GM12865 (cell line): ENCODE measurements at places on chromosomes 12 and 14.
A peak's percentile ranks its signal among the peaks of the same experiment; 100 is the strongest.

GRCh38 chr12:107449891-107450290 lies 235.7 kb upstream of the PWP1 start:
- no peak for DNase-seq

- DNase-seq: no peak
Measured at GRCh38 chr14:100240668-100241032, 1.7 kb downstream of the YY1 start.

DNA sequence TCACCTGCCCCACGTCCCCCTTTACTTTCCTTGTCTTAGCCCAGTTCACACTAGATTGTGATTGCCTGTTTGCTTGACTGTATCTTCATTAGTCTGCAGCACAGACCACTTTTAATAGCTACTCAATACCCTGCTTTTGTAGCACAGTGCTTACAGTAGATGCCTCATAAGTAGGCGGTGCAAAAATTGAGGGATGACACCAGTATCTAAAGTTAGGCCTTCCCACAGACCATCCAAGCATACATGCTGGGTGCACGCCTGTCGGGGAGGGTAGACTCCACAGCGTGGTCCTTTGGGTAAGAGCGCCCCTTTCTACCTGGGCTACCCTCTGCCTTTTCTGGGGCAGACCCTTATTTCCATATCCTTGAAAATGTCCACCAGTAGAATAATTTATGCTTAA lies 140.8 kb downstream of the GCH1 start:
- DNase-seq: no peak

GRCh38 chr12:33205981-33206380 lies 233.6 kb downstream of the SYT10 start:
- no peak for DNase-seq

- peak; percentile 93 for DNase-seq
Measured at GRCh38 chr12:38904537-38905479, 583 bp downstream of the CPNE8 start.

DNA sequence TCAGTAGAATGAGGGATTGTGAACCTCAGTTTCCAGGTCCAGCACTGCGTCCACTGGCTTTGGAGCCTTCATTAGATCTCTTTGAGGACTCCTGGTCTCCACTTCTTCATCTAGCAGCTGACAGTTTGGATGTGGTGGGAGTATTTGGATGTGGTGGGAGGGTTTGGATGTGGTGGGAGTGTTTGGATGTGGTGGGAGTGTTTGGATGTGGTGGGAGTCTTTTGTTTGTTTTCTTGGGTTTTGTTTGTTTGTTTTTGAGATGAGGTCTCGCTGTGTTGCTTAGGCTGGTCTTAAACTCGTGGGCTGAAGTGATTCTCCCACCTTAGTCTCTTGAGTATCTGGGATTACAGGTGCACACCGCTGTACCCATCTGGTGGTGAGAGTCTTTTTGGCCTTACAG lies 64.7 kb downstream of the IFT43 start:
- no peak for DNase-seq

GRCh38 chr14:20630340-20631022 lies 11.0 kb downstream of the OR6S1 start:
- peak; percentile 84 for DNase-seq

- no peak for DNase-seq
Measured at GRCh38 chr14:44576356-44576755, 69.3 kb upstream of the FSCB start.

DNA sequence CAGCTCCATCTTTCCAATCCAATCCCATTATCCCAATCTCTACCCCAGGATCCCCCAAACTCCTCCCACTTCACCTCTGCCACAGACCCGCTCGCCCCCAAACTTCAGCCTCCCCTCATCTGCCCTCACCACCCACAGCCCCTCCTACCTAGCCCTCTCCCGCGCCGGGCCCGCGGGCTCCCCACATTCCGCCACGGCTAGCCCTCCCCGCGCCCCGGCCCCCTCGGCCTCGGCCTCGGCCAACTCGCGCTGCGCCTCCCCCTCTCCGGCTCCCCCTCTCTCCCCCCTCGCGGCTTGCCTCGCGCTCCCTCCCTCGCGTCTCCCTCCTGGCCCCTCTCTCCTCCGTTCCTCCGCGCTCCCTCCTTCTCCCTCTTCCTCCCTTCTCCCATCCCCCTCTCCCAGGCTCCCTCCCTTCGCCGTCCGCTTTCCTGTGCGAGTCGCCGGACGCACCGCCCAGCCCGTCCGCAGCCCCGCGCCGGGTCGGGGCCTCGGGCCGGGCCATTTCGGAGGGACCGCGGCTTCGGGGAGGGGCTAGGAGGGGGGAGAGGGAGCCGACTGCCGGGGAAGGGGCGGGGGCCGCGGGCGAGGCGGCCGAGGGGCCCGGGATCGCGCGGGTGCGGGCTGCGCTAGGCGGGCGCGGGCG lies at the start of gene ATN1:
Gene ATN1 (plus strand): TSS at position 581 of the 643 bp plus-strand sequence. CDS start 6,043 bp downstream, outside the sequence.
- DNase-seq: no peak

DNA sequence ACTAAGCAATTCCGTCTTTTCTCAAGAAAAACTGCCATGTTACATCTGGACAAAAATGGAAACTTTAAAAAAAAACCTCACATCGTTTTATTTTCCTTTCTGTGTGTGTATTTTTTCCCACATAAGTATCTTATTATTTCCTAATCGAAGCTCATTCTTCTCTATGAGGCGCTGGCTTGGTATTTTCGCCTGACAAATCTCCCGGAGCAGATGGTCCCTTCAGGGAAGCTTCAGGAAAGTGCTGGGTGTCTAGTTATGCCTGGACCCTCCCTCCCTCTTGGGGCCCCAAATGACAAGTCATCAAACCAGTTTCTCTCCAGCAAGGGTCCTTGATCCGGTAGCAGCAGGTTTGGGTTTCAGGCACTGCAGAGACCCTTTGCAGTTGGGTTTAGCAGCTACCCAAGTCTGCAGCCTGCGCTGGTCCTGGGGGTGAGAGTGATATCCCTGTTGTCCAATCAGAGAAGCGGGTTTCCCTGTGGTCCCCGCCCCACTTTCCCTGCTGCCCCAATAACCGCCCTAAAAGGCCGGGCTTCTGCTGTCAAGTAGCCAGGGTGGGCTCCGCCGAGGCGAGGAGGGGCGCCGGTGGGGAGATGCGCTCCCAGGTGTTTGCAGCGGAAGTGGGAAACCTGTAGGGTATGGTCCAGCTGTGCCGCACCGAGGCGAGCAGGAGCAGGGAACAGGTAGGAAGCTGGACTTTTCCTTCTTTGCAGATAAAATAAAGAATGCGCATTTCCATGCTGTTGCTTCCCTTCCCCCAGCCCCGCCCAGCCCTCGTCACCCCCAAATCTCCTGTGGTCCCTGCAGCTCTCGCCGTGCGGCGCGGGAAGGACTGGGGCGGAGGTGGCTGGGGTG lies at the start of gene CNTN1:
Gene CNTN1 (plus strand): TSS at position 527 of the 852 bp plus-strand sequence.
- peak; percentile 30 for DNase-seq

DNA sequence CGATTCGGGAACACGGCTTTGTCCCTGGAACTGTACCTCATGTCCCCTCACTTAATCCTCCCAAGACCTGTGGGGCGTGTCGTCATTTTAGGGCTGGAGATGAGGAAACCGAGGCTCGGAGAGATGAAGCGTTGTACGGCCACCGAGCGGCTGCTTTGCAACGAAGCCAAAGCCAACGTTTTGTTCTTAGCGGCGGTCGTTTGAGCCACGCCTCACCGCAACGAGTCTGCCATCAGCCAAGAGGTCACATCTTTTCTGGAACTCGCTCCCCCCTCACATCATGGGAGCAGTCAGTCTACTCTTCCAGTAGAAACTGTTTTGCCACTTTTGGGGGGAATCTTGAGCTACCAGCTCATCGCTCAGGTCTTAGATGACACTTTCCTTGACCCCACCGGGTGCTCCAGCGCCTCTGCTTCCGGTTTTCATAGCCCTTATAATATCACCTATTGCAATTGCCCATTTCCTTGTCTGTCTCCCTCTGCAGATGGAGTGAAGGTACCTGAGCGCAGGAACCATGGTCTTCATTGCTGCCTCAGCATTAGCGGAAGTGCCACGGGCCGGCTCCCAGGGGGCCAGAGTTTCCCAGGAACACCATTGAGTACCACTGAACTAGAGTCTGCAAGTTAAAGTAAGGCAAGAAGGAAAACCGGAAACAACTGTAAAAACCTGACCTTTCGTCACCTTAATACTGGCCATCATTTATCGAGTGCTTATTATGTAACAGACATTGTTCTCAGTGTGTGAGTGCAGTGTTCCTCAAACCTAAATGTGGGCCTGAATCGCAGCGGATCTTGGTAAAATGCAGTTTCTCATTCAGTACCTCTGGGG lies 19.6 kb downstream of the NINJ2 start:
- peak; percentile 79 for DNase-seq

DNA sequence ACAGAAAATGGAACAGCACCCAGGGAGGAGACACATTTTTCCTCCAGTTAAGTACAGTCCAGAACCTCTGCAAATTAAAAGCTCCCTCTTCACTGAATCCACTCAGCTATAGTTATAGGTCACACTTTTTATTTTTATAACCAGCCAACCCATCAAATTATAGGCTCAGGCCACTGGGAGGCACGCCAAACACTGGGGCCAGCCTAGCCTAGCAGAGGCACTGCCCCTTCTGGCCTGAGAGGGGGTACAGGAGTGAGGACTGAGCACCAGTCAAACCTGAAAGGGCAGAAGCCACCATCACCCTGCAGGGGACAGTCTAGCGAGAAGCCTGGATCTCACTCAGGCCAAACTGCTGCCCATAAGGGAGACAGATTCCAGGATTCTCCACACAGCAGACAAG lies 19.3 kb downstream of the FMNL3 start:
- DNase-seq: no peak
